ENCODE measurements at places on chromosomes 11 and 22. TPM values are rescaled to one million over a fixed set of nuclear protein-coding genes. Genes with fewer than 3 reads are reported as not detected.

CRYAB gene
- total RNA-seq, result 527 TPM

GRCh38 chr22:45235101-45235777 lies 5.5 kb downstream of the KIAA0930 start:
- no peak for DNase-seq

DBX1 gene
- total RNA-seq, result not detected

- no peak for DNase-seq
Measured at GRCh38 chr22:33188326-33188725, 130.1 kb upstream of the SYN3 start.

SHANK3 gene
- total RNA-seq, result 34.4 TPM

GRCh38 chr22:36221799-36222751 lies 17.3 kb downstream of the APOL2 start:
- DNase-seq, result no peak

OR5T2 gene
- not detected for total RNA-seq

DNA sequence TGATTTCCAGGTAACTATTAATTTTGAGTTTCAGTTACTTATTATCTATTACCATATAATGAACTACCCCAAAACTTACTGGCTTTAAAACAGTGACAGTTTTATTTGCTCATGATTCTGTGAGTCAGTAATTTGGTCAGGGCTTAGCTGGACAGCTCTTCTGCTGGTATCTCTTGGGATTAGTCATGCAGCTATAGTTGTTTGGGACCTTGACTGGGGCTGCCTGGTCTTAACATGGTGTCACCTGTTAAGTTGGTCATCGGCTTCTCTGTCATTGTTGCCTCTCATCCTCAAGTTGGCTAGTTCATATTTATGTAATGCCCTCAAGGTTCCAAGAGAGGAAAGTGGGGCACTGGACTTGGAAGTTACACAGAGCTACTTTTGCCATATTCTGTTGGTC lies 177.5 kb downstream of the TMEM135 start:
- DNase-seq, result no peak

P2RY2 gene
- 3.1 TPM for total RNA-seq

DNA sequence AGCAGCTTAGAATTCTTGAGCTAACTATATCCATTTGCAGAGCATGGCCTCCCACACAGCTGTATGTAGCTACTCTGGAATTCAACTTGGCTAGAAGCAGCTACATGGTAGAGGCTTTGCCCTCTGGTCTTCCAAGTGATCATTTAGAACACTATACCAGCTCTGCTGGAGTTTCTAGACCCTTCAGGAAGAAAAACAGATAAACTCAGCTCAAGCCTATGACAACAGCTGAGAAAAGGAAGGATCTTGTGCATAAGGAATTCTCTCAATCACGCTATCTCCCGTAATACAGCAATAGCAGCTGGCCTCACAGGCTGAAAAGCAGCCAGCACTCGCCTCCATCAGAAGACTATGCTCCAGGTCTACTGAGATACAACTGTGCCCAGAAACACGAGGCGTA lies 50.6 kb upstream of the APOA1 start:
- no peak for DNase-seq

POU2AF2 gene
- total RNA-seq, result not detected

DNA sequence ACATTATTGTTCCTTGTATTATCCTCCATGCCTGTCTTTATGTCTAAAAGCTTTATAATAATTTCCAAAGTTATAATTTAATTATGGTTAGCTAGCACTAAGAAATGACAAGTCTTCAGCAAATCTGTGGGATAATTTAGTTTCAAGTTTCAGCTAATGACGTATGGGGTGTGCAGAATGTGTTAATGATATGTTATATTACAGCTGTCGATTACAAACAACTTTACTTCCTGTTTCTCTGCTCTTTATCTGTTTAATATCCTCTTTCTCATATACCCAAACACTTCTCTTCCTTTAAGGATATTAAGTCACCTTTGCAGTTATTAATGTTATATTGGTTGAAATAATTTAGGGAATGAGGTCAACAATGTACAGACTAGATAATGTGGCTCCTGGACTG lies 161.8 kb downstream of the CASP12 start:
- DNase-seq, result no peak

IRAG1 gene
- total RNA-seq, result 366 TPM

- no peak for DNase-seq
Measured at GRCh38 chr22:36417281-36417686, 29.5 kb upstream of the MYH9 start.

DNA sequence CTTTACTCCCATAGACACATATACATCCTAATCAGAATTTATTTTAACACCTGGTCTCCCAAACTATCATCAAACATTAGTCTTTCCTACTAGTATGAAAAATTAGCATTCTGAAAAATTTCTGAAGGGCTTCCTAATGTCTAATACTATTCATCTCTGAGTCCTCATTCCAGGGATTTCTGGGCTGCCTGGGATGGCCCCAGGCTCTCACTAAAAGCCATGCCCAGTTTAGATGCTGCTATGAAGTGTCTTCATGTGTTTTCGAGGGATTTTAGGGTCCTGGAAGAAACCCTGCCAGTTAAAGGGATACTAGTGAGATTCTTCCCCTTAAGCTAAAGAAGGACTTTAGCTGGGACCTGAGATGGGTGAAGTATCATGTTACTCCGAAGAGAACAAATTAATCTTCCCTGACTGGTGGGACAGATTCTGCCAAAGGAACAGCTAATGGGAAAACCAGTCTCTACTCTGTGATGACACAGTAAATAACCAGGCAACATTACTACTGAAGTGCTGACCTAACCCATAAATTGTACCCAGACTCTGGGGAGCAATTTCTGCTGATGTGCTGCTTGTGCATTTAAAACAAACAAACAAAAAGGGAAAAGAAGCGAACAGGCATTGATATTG lies 342.6 kb downstream of the SOX6 start:
- no peak for DNase-seq

GRCh38 chr22:45946805-45947600 lies 30.0 kb downstream of the WNT7B start:
- DNase-seq, result no peak

DNA sequence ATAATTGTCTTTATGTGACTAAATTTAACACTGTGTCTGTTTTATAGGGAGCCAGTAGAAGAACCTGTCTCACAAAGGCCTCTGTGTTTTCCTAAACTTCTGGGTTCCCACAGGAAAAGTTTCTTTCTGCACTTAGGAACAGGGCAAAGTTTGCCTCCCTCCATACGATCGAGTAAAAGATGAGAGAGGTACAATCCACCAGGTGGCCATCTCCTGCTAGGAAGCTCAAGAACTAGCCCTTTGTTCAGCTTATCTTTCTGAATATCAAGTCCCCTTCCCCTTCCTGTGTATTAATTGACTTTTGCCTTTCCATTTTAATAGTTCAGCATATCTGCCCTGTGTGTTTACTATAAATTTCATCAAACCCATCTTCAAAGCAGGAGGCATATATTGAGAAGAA lies 18.0 kb downstream of the CSNK2A3 start:
- DNase-seq, result no peak

- peak; percentile 79 for DNase-seq
Measured at GRCh38 chr11:30583476-30584280, 2.5 kb downstream of the MPPED2 start.

LAYN gene
- 8.7 TPM for total RNA-seq

- no peak for DNase-seq
Measured at GRCh38 chr22:43922123-43922522, 1.5 kb upstream of the PNPLA3 start.

GRCh38 chr11:117230286-117230961 lies 1.4 kb downstream of the PCSK7 start:
- DNase-seq, result no peak

BCO2 gene
- total RNA-seq, result 3.8 TPM

DNA sequence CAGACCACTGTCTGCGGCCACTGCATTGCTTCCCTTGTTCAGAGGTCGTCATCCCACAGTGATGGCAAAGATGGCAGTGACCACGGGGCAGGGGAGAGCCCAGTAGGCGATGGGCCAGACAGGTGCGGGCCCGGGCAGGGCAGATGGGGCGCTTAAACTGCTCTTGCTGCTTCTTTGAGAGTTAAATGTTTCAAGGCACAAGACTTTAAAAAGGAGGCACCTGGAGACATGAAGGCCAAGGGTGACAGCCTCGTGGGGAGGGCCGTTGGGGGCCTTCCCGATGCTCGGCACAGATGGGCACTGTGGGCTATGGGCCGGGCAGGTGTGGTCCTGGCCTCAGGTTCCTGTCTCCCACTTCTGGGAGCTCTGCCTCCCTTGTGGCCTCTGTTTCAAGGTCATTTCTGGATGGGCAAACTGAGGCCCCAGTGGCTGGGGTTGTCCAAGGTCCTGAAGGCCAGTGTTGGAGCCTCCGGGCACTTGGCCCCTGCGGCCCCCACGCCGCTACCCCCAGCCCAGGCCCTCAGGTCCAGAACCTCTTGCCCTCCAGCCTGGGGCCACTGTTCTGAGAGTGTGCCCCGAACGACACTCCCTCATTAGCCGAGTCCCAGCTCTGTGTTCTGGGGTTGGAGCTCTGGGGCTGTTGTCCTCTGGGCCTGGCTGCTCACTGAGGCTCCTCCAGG lies 16.9 kb upstream of the CCDC188 start:
- DNase-seq, result no peak

DNA sequence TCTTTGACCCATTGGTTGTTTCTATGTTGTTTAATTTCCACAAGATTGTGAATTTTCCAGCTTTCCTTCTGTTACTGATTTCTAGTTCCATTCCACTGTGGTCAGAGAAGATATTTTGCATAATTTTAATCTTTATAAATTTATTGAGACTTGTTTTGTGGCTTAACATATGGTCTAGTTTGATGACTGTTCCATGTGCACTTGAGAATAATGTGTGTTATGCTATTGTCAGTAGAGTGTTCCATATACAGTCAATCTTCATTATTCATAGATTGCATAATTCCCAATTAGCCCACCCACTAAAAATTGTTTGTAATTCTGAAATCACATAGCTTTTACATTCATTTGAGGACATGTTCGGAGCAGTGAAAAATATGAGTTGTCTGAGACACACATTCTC lies 346.1 kb upstream of the DDI1 start:
- DNase-seq, result no peak

- DNase-seq, result peak; percentile 94
Measured at GRCh38 chr11:118921121-118921928, 4.4 kb downstream of the BCL9L start.

FJX1 gene
- 5.8 TPM for total RNA-seq

- DNase-seq, result no peak
Measured at GRCh38 chr11:33651555-33651954, 49.1 kb downstream of the C11orf91 start.

RAPSN gene
- 0.69 TPM for total RNA-seq

MPZL3 gene
- 1.6 TPM for total RNA-seq

GRCh38 chr11:14022251-14022650 lies 59.7 kb downstream of the SPON1 start:
- DNase-seq, result no peak

- no peak for DNase-seq
Measured at GRCh38 chr11:121057922-121058321, 34.0 kb downstream of the TBCEL start.

GRCh38 chr11:105609341-105609781 lies 512 bp upstream of the GRIA4 start:
- no peak for DNase-seq

DNA sequence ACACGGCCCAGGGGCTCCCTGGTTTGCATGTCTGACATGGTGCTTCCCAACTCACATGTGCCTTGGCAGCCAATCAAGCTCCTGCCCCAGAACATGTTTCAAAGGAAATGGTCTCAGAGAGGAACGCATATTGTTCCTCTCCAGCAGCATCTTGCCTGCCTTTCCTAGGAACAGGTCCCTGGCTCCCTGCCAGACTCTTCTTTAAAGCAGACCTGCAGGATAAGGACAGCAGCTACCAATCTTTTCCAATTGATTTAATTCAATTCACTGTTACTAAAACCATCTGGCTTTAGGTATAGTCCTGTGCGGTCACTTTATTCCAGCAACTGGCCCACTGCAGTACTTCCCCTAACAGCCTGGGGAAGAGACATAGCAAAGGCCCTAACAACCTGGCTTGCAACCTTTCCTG lies 79.9 kb downstream of the AMBRA1 start:
- DNase-seq, result peak; percentile 81

DNA sequence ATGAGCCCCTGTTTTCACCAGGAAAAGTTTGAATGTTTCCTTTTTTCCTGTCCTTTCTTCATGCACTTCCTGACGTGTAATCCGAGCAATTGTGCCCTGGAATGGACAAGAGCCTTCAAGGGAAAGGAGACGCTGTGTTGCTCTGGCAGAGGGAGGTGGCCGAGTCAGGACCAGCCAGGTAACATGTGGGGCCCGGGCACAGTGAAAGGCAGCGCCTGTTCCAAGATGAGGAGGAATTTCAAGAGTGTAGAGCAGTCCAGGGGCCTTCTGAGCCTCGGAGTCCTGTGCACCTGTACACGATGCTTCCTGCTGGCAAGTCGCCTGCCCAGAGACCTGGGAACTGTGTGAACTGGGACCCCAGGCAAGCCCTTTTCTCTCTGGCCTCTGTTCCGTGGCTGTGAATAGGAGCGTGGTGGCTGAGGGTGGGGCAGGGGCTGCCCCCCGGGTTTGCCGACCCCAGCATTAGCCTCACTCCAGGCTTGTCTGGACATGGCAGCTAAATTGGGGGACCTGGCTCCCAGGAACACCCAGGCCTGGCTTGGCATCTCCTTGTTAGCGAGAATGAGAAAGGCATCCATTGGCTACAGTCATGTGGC lies 92.0 kb downstream of the MYEOV start:
- peak; percentile 61 for DNase-seq

PAMR1 gene
- total RNA-seq, result 13.0 TPM

- peak; percentile 90 for DNase-seq
Measured at GRCh38 chr22:45585437-45585755, 82.7 kb downstream of the FBLN1 start.

- DNase-seq, result peak; percentile 59
Measured at GRCh38 chr22:43862074-43862881, at the start of gene SULT4A1. TSS of gene SULT4A1 (minus strand) at chr22:43862513. CDS start at chr22:43862382, 131 bp downstream.

DNA sequence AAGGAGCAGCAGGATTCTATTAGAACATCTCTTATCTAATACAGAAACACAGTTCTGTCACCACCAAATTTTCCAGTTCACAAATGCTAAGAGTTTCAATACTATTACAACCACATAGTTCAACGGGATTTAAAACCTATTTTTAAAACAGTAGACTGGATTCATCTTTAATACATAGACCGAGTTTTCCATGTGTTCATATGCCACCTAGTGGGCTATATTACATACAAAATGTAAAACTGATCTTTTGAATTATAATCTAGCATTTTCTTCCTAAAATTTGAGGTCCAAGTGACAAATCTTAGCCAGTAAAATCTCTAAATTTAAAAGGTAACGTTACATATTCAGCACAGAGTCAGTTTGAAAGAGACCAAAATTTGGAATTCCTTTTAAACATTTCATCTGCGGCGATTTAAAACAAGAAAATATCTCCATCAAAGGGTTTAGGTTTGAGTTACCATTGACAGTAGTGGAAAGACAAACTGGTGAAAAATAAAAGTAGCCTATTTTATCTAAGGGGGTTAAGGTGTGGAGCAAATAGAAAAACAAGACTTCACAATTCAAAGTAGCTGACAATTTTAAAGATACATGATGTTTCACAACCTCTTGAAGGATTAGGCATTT lies 269.3 kb upstream of the MPPED2 start:
- DNase-seq, result no peak
